ENCODE measurements at places on chromosomes 4 and X. TPM values are rescaled to one million over a fixed set of nuclear protein-coding genes. Genes with fewer than 3 reads are reported as not detected.

Gene FAM199X
- total RNA-seq: 64.8 TPM

Gene ZXDB
- total RNA-seq: 21.9 TPM

Gene PFKFB1
- total RNA-seq: 0.31 TPM

Gene FGA
- 0.94 TPM for total RNA-seq

Gene MED12
- 46.0 TPM for total RNA-seq

Gene RENBP
- total RNA-seq: 4.1 TPM

Gene ZBTB49
- 16.3 TPM for total RNA-seq

Gene GAGE12G
- not detected for total RNA-seq

Gene GATA1
- not detected for total RNA-seq

Gene LINC00632
- 192 TPM for total RNA-seq

Gene PPP1R3F
- 19.1 TPM for total RNA-seq

Gene NDUFB11
- 51.3 TPM for total RNA-seq

Gene TBC1D9
- total RNA-seq: 69.5 TPM

Gene FGF5
- 0.63 TPM for total RNA-seq

Gene AWAT2
- not detected for total RNA-seq

Gene GAB3
- 0.94 TPM for total RNA-seq

Gene ART3
- 0.31 TPM for total RNA-seq

Gene ADH4
- not detected for total RNA-seq

Gene RHOXF2
- total RNA-seq: not detected

Gene DUSP21
- not detected for total RNA-seq

Gene SLC6A8
- 19.4 TPM for total RNA-seq

Gene TNIP3
- not detected for total RNA-seq

Gene GC
- total RNA-seq: not detected

Gene H2BW2
- total RNA-seq: not detected

Gene AKAP4
- not detected for total RNA-seq

Gene IL2
- total RNA-seq: not detected

Gene VCX3B
- not detected for total RNA-seq

Gene HERC5
- 1.6 TPM for total RNA-seq

Gene SNCA
- 69.5 TPM for total RNA-seq

Gene NKX6-1
- total RNA-seq: not detected

All from parietal lobe (tissue), 2 donors.